SJCRH30 (cell line): ENCODE measurements at places on chromosomes 2 and 18. TPM values are rescaled to one million over a fixed set of nuclear protein-coding genes. Genes with fewer than 3 reads are reported as not detected.

GRCh38 chr18:7870266-7870665 lies 303.1 kb downstream of the PTPRM start:
- H3K4me3 ChIP-seq, result no peak overlapping the region
- no peaks in the 10 kb centered on the region for H3K27me3 ChIP-seq
- no peaks in the 10 kb centered on the region for H3K4me1 ChIP-seq
- no peak for DNase-seq

- H3K27ac ChIP-seq, result no peak overlapping the region
- no peaks in the 10 kb centered on the region for H3K27me3 ChIP-seq
- DNase-seq, result peak; percentile 85
- peaks cover 34% of the 10 kb centered on the region for H3K36me3 ChIP-seq
- H3K4me3 ChIP-seq, result no peak overlapping the region
These were observed 10.5 kb downstream of the CCDC93 start for GRCh38 chr2:118003396-118003824.

DNA sequence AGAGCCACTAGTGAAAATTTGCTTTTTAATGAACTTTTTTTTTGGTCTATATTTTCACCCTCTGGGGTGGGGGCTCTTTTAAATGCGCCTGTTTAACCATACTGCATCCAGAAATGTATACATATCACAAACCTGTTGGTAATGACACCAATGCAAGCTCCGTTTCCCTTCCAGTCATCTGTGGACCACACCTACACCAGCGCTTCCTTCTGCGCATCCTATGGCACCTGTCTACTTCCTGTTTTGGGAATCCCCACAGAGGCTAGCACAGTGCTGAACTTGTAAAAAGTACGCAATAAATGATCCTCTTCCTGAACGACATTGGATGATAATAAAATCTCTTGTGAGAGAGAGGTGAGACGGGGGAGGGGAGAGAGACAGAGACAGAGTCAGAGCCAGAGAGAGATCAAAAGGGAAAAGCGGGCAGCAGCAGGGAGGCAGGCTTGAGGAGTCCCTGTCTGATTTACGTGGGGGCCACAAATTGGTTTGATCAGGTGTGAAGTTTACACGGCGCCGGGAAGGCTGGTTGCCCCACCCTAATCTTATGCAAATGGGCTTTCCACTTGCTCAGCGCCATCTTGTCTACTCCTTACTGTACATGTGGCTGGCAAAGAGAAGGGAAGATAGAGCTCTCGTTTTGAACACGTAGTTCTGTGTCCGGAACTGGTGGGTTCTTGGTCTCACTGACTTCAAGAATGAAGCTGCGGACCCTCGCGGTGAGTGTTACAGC lies 38.1 kb upstream of the SLC38A11 start:
- no peaks in the 10 kb centered on the region for H3K36me3 ChIP-seq
- no peak overlapping the region for H3K4me3 ChIP-seq
- no peak overlapping the region for H3K27ac ChIP-seq
- no peaks in the 10 kb centered on the region for H3K27me3 ChIP-seq
- no peak for DNase-seq
- H3K4me1 ChIP-seq, result no peaks in the 10 kb centered on the region

CFC1 gene
- not detected in 2 replicates for total RNA-seq

GRCh38 chr2:120005834-120006521 lies 6.9 kb upstream of the EPB41L5 start:
- no peak overlapping the region for H3K27ac ChIP-seq
- H3K27me3 ChIP-seq, result no peaks in the 10 kb centered on the region
- H3K4me3 ChIP-seq, result no peak overlapping the region
- no peaks in the 10 kb centered on the region for H3K36me3 ChIP-seq
- H3K4me1 ChIP-seq, result no peaks in the 10 kb centered on the region
- no peak for DNase-seq

DNA sequence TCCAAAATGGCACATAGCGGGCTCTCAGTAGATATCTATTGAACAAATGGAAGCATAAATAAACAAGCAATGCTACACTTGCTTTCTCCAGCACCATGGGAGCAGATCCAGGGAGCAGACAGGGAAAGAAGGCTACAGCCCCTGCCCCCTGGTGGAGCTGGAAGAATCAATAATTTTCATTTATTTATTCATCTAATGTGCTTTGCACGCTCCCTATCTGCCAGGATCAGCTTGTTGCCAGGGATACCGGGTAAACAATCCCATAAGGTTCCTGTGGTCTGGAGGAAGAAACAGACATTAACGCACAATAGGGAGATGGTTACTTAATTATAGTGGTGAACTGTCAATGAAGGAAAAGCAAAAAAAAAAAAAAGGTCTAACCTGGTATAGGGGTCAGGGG lies 40.1 kb upstream of the CLASP1 start:
- DNase-seq, result peak; percentile 63
- H3K27ac ChIP-seq, result peak overlapping the region; percentile 10; the same call in 1 of the 2 replicates
- H3K36me3 ChIP-seq, result no peaks in the 10 kb centered on the region
- H3K27me3 ChIP-seq, result no peaks in the 10 kb centered on the region
- no peak overlapping the region for H3K4me3 ChIP-seq
